Effector memory CD4-positive, alpha-beta T cell (primary cell): ENCODE measurements at places on chromosomes 11 and 22.
A peak's percentile ranks its signal among the peaks of the same experiment; 100 is the strongest.

DNA sequence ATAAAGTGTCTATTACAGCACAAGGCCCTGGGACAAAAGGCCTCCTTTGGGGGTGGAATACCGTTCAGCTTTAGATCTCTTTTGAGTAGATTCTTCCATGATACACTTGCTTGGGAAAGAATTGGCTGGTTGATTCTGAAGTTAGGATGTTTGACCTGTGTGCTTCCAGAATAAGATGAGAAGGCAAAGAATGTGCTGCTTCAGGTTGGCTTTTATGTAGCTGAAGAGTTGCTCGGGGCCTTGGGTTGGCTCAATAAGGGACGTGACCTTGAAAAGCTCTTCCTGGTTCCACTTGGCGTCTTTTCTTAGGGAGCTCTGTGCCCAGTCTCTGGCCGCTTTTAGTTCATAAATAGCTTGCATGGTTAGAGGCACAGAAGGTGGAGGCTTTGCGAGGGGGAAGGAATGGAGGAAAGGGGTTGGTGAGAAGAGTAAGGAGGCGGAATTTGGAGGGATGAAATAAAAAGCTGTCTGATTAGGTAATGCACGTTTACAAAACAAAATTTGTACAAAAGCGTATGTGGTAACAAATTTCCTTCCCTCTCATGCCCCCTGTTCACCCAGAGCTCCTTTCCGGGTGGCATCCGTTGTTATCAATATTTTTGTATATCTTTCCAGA, 4.2 kb upstream of the SORL1-AS1 start:
- no peak for DNase-seq
- H3K27ac ChIP-seq: peak overlapping the region; percentile 83
- no peak overlapping the region for H3K4me3 ChIP-seq
- peaks cover 72% of the 10 kb centered on the region for H3K4me1 ChIP-seq

DNA sequence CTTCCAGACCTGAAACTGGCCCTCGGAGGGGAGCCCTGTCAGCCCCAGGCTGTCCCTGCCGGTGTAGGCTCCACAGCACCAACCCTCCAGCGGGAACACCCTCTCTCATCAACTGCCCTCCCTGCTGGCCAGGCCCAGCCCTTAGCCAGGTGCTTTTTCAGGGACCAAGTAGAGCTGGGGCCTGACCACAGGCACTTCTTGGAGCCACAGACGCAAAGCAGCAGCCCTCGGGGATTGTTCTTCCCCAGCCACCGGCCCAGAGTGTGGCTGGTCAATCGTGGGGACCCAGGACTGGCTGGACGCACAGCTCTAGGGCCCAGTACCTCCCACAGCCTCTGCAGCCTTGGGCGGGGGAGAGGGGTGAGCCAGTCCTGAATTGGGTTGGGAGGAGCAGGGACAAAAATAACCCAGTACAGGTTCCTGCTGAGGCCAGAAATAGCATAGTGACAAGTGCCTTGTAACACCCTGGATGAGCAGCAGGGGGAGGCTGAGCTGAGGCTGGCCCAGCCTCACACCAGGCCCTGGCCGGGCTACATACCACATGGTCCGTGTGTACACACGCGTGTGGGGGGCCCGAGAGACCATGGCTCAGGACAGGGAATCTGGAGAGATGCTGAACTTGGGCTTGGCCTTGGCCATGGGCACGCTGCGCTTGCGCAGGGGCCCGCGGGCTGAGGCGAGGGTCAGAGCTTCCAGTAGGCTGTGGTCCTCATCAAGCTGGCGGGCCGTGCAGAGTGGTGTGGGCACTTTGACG, 2.0 kb downstream of the KCNJ11 start:
- no peak overlapping the region for H3K27ac ChIP-seq
- H3K36me3 ChIP-seq: no peaks in the 10 kb centered on the region
- peaks cover 3% of the 10 kb centered on the region for H3K4me1 ChIP-seq
- H3K27me3 ChIP-seq: no peaks in the 10 kb centered on the region
- H3K4me3 ChIP-seq: no peak overlapping the region

DNA sequence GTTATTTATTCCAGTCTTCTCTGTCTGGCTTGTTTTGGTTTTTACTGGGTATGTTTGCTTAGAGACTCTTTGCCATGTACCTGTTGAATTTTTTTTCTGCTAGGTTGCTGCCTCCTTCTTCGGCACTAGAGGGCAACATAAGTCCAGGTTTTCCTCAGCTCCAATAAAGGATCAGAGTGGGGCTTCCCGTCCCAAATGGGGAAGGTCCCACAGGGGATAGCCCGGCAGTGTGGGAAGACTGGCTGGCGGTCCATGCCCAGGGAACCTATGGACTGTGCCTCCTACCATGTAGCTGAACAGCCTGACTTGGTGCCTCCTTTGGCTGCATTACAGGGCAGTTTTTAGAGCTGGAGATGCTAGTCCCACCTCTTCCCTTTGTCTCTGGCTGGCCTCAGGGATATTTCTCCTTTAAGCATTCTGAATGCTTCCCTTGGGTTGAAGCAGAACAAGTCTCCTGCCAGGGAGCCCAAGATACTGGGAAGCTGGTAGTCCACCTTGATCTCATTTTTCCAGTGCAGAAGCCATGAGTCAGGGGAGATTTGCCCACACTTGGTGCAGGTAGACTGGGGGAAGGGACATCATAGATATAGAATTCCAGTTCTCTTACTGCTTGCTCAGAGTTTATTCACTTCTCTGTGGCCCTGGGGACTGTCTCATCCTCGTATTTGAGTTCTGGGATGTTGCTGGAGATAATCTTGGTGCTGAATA, 60.2 kb downstream of the BRD1 start:
- no peaks in the 10 kb centered on the region for H3K4me1 ChIP-seq
- DNase-seq: no peak
- no peak overlapping the region for H3K4me3 ChIP-seq
- H3K36me3 ChIP-seq: no peaks in the 10 kb centered on the region
- no peaks in the 10 kb centered on the region for H3K27me3 ChIP-seq
- no peak overlapping the region for H3K27ac ChIP-seq

- H3K4me3 ChIP-seq: no peak overlapping the region
- H3K4me1 ChIP-seq: no peaks in the 10 kb centered on the region
- H3K27ac ChIP-seq: no peak overlapping the region
These were observed 991 bp upstream of the SLCO2B1 start for GRCh38 chr11:75149766-75150465.

GRCh38 chr11:57095417-57095816, 86.3 kb upstream of the LRRC55 start:
- no peaks in the 10 kb centered on the region for H3K4me1 ChIP-seq
- no peak for DNase-seq
- H3K27me3 ChIP-seq: no peaks in the 10 kb centered on the region
- H3K4me3 ChIP-seq: no peak overlapping the region

GRCh38 chr11:76801736-76802135, 18.6 kb downstream of the TSKU start:
- H3K27me3 ChIP-seq: no peaks in the 10 kb centered on the region
- no peak for DNase-seq
- H3K4me1 ChIP-seq: peaks cover 10% of the 10 kb centered on the region
- no peaks in the 10 kb centered on the region for H3K36me3 ChIP-seq
- no peak overlapping the region for H3K27ac ChIP-seq
- no peak overlapping the region for H3K4me3 ChIP-seq

DNA sequence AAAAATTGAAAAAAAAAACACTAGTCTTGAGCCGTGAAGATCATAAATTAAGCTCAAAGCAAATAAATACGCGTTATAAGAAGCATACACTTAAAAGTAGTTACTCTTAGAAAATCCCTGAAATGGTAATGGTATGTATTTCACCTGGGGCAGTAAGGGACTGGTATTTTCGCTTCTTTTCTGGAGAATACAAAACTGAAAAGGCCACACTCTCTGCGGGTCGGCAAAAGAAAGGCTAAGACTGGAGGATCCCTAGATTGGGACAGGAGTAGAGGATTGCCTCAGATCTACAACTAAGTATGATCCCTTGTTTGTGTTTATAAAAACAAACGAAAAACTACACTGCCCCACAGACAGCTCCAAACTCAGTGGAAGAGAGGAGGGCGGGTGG, 617 bp downstream of the TSG101 start:
- peak overlapping the region; percentile 100 for H3K27ac ChIP-seq
- no peak for DNase-seq
- H3K4me3 ChIP-seq: peak overlapping the region; percentile 83
- peaks cover 8% of the 10 kb centered on the region for H3K4me1 ChIP-seq

DNA sequence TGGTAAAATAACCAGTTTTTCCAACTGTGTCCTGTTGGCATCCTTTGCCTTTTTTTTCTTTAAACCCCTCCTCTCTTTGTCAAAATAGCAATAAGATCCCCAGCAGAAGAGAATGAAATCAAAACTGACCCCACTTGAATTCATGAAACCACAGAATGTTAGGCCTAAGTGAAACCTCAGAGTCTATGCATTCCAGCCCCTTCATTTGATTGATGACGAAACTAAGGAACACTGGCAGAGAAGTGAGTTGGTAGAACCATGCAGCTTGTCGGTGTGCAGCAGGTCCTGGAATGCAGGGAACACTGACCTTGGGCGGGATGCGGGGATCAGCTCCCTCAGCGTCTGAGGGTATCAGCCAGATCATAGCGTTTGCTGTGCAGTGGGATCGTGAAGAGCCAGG, 57.5 kb downstream of the GRK3 start:
- H3K4me1 ChIP-seq: no peaks in the 10 kb centered on the region
- no peaks in the 10 kb centered on the region for H3K36me3 ChIP-seq
- H3K27ac ChIP-seq: no peak overlapping the region
- no peaks in the 10 kb centered on the region for H3K27me3 ChIP-seq
